Sigmoid colon (tissue), 7 donors: ENCODE measurements at places on chromosomes 16 and 17. TPM values are rescaled to one million over a fixed set of nuclear protein-coding genes. Genes with fewer than 3 reads are reported as not detected.

GPRC5B gene
- 6.7 TPM for total RNA-seq

MINK1 gene
- 43.8 TPM for total RNA-seq

PPP4C gene
- total RNA-seq, result 39.2 TPM

- H3K4me1 ChIP-seq, result no peaks in the 10 kb centered on the region
- H3K27me3 ChIP-seq, result peaks cover 13% of the 10 kb centered on the region
- no peak for DNase-seq
- no peak overlapping the region for H3K4me3 ChIP-seq
Observed at GRCh38 chr17:8879410-8879809, 11.9 kb upstream of the PIK3R6 start.

DNA sequence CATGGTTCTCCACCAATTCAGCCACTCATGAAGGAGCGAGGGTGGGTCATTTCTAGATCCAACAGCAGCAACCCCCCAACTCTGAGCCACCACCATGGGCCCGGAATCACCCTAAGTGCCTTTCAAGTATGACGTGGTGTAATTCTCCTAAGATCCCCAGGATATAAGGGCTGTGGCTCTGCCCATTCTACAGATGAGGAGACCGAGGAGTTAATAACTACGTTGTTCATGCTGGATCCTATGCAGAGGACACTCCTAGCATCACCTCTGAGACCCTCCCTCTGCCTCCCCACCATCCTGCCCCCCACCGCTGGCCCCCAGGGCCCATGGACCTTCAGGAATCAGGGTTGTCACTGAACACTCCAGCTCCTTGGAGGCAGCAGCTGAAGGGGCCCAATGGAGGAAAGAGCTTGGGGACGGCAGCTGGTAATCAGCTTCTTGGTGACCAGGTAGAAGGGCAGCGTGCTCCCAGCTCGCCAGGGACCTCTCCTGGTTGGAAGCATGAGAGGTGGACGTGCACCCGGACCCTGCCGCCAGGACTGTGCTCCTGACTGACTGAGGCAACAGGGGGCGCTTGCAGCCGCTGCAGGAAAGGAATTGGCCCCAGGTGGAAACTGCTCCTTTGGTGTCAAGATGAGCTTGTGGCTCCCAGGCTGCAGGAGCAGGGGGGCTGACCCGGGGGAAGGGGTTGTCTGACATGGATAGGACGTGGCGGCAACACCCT, 28.2 kb upstream of the CACNG1 start:
- H3K27me3 ChIP-seq, result no peaks in the 10 kb centered on the region
- H3K4me3 ChIP-seq, result no peak overlapping the region
- no peaks in the 10 kb centered on the region for H3K36me3 ChIP-seq
- no peak overlapping the region for H3K27ac ChIP-seq
- H3K4me1 ChIP-seq, result no peaks in the 10 kb centered on the region

DNA sequence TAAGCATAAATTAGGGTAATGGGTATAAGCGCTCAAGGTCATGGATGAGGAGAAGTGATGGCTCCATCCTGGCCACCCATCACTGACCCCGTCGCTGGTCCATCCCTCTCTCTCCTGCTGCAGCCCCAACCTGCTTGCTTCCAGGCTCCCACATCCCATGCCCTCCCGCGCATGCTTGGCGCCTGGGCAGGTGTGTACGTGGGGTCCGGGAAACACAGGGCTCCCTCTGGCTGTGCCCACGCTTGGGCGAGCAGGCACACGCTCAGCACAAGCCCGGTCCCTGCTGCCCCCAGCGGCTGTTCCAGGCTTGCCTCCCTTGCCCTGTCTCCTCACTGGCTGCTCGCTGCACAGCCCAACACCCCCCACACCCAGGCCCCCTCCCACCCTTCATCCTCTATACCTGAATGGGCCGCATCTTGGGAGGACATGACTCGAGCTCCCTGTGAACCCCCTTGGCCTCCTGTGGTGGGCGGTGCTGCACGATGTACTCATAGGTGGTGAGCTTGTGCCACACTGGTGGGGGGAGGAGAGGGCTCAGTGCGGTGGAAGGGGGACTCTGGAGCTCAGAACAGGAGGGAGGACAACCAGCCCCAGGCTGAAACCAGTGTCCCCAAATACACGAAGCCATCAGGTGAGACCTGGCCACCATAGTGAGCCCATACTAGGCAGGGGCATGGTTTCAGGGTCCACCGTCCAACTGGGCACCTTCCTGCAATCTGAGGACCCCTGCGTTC, 4.7 kb upstream of the TPPP3 start:
- H3K4me3 ChIP-seq, result no peak overlapping the region
- H3K4me1 ChIP-seq, result peaks cover 54% of the 10 kb centered on the region
- H3K27ac ChIP-seq, result no peak overlapping the region
